ENCODE measurements at places on chromosomes 3 and 15.

- no peak for DNase-seq
Observed at GRCh38 chr3:4664412-4664811, 171.3 kb downstream of the ITPR1 start.

DNA sequence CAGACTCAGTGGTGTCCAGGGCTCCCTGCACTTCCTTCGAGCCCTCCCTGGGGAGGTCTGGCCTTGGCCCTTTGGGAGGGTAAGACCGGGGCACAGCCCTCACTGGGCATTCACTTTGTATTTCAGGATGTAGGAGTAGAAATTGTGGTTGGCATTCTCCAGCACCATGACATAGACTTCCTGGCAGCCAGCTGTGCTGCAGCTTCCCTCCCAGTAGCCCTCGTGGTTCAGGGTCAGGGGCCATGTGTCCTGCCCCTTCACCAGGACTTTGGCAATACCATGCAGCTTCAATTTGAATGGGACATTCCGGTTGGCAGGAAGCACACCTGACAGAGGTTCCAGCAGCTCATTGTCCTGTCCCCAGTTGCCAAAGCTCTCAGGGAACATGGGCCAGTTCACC, 47.3 kb downstream of the KY start:
- DNase-seq = no peak

DNA sequence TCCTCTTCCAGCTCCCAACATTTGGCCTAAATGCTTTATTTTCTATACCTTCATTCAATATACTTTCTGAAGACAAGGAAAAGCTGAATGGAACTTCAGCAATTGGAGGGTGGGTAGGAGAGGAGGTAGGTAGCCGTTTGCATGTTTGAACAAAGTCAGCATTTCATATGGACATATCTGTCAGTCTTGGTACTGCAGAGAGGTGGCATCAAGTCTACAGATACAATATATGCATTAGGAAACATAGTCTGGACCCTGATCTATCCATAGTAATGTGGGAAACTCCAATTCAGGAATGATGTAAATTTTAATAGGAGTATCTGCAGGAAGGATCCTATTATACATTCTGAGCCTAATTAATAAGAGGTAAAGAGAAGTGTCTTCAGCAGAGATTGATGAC, 526.4 kb downstream of the MECOM start:
- no peak for DNase-seq

- DNase-seq = no peak
Observed at GRCh38 chr15:56812961-56813360, 79.7 kb upstream of the ZNF280D start.

DNA sequence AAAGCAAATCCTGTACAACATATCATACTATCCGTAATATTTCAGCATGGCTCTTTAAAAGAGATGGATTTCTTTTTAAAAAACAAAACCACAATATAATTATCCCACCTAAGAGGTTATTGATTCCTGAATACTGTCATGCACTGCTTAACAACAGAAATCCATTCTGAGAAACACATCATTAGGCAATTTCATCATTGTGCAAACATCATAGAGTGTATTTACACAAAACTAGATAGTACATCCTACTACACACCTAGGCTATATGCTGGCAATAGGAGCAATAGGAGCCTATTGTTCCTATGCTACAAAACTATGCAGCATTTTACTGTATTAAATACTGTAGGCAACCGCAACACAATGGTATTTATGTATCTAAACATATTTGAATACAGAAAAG, 242.0 kb downstream of the NEK10 start:
- no peak for DNase-seq

- DNase-seq = no peak
Observed at GRCh38 chr3:14524920-14525660, 15.1 kb downstream of the GRIP2 start.

DNA sequence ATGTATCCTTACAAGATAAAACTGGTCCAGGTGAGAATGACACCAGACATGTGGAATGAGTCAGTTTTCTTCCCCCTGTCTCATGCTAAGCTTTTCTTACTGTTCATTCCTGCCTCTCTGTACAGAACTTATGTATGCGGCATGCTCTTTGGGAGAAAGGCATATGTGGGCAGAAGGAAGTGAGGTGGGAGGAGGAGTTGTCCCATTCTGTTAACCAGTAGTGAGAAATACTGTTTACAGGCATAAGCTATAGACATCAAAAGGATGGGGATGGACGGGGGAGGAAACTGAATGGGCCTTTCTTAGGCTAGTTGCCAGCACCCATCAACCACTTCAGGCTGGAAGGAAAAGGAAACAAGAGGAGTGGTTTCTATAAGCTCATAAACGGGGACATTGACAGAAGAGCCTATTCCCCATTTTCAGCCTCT, 143.6 kb upstream of the BHLHE40 start:
- peak; percentile 29 for DNase-seq

DNA sequence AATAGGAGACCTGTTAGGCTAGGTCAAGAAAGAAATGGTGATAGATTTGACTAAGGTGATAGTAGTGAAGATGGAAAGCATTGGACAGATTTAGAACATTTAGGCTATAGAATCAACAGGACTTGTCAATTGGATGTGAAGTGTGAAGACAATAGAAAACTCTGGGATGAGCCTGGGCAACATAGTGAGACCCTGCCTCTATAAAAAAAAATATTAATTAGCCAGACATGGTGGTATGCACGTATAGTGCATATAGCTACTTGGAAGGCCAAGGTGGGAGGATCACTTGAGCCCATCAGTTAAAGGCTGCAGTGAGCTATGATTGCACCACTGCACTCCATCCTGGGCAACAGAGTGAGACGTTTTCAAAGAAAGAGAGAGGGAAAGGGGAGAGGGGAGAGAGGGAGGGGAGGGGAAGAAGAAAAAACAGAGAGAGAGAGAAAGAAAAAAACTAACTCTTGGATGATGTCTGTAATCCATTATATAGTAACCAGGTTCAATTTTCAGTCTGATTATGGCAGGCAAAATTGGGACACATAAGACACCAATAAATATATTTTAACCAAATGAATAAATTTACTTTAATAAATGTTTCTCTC, 9.6 kb downstream of the SENP8 start:
- no peak for DNase-seq

DNA sequence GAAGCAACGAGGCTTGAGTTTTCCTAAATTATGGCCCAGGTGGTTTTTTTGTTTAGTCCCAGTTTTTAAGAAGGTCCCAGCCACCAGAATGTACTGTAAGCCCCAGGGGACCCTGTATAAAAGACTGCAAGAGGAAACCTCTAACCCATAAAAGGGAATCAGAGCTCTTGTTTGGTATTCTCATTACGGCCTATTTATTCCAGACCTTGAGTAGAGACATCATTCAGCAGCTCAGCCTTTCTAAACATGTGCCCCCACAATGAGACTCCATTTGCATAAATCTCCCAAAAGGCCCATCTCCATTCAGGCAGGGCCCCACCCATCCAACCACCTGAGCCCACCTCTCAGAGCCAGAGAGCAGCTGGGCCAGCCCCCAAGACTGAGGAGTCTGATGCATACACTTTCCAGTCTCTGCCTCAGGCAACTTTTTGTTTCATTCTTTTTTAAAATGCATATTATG, 25.7 kb downstream of the ZDHHC3 start:
- no peak for DNase-seq

- no peak for DNase-seq
Observed at GRCh38 chr15:95405447-95405846, 925.1 kb upstream of the NR2F2 start.

- DNase-seq = no peak
Observed at GRCh38 chr3:122998206-122998605, 29.4 kb downstream of the SEMA5B start.

DNA sequence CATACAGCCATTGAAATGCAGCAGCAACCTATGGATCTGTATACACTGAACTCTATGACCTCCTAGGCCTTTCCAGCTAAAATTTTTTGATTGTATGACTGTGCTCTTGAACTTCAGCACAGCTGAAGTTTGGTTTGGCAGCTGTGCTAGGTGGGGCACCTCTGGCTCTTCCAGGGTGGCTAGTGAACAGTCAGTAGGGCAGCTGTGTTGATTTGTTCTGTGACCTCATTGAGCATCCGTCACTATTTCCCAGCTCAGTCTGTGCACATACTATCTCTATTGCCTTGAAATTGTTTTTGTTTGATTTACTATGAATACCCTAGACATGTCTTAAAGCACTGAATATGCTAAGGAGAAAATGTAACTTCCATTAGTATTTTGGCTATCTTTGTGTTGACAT, 363.2 kb upstream of the NAALADL2 start:
- no peak for DNase-seq

- DNase-seq = no peak
Observed at GRCh38 chr15:69999392-70000085, 98.2 kb downstream of the TLE3 start.

DNA sequence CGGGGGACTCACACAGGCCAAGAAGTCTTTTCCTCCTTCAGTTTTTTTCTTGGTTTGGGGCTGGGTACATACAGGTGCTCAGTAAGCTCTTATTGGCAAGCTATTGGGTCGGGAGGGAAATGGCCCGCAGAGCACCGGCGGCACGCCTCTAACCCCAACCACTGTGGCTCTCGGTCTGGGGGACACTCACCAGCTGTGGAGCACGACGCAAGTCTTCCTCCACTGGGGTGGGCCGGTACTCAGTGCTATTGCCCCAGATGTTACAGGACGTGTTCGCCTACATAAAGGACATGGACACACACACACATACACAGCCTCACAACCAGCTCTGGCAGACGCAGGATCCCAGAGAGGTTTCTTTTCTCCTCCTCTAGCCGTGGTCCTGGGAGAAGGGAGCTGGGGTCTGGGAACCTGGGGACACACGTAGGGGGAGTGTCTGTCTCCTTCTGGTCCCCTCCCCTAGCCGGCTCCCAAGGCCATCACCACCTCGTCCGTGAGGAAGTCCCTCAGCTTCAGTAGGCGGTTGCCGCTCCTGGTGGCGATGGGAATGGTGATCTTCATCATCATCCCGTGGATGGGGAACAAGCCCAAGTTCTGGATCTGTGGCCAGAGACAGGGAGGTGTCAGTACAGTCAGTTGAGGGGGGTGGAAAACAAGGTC, 33.4 kb downstream of the FEM1B start:
- DNase-seq = no peak

GRCh38 chr3:67587811-67588210, 66.6 kb downstream of the SUCLG2 start:
- no peak for DNase-seq

DNA sequence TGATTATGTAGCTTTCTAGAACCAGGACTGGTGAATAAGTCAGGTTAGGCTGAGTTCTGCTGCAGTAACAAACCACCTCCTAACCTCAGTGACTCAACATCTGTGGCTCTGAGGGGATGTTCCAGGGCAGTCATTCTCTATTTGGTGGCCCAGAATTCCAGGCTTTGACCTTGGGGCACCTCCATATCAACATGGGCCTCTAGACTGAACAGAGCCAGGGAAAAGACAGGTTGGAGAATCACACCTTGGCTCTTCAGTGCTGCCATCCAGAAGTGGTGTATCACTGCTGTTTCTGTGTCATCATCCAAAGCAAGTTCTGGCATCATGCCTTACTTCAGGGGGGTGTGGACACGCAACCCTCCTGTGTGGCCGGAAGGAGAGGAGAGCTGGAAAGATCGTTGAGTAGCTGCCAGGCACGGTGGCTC, 15.3 kb downstream of the ZBTB47 start:
- DNase-seq = no peak

GRCh38 chr3:59404851-59405250, 355.0 kb upstream of the CFAP20DC start:
- no peak for DNase-seq

GRCh38 chr3:105829871-105830622, 38.8 kb downstream of the CBLB start:
- no peak for DNase-seq
